Psoas muscle (tissue), 8 donors: ENCODE measurements at places on chromosomes 11 and 22.

GRCh38 chr22:49565516-49565855 is 262.2 kb downstream of the BRD1 start:
- no peaks in the 10 kb centered on the region for H3K36me3 ChIP-seq
- no peak overlapping the region for H3K27ac ChIP-seq
- no peaks in the 10 kb centered on the region for H3K27me3 ChIP-seq
- no peak for DNase-seq

DNA sequence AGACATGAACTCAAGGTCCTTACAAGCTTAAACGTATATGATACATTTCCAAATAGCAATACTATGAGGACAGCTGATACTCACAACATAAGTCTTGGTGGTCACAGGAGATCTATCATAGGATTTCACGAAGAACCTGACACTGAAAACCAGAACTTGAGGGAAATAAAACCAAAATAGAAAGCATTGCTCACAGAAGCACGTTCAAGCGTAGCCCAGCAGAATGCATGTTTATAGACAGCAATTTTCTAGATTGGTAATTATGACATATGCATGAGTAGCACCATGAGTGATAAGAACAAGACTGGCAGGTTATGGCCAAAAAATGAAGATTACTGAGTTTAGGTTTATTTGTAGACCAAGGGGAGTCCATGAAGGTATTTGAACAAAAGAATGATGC is 243.5 kb downstream of the ETS1 start:
- no peaks in the 10 kb centered on the region for H3K27me3 ChIP-seq
- H3K4me1 ChIP-seq = no peaks in the 10 kb centered on the region
- H3K4me3 ChIP-seq = no peak overlapping the region

DNA sequence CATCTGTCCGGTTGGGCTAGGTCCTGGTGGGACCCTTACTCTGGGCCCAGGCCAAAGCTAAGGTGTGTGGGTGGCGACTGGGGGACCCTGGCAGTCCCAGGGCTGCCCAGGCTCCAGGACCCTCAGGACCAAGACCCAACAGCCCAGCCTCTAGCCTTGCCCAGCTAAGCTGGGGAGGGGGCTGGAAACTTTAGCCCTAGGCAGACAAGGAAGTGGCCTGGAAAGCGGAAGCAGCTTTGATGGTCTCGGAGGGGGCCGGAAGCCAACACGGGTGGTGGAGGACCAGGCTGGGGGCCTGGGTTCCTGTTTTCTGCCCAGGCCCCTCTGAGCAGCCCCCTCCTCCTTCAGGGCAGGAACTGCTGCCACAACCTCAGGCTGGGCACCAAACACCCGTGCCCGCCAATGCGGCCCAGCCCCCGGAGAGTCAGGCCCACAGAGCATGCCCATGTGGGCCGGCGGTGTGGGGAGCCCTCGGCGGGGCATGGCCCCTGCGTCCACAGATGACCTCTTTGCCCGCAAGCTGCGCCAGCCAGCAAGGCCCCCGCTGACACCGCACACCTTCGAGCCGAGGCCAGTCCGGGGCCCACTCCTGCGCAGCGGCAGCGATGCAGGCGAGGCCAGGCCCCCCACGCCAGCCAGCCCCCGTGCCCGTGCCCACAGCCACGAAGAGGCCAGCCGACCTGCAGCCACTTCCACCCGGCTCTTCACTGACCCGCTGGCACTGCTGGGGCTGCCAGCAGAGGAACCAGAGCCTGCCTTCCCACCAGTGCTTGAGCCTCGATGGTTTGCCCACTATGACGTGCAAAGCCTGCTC is 2.8 kb downstream of the SIPA1 start:
- peaks cover 34% of the 10 kb centered on the region for H3K36me3 ChIP-seq
- H3K4me3 ChIP-seq = peak overlapping the region; percentile 78
- peaks cover 8% of the 10 kb centered on the region for H3K4me1 ChIP-seq
- H3K27ac ChIP-seq = peak overlapping the region; percentile 65
- no peaks in the 10 kb centered on the region for H3K27me3 ChIP-seq

DNA sequence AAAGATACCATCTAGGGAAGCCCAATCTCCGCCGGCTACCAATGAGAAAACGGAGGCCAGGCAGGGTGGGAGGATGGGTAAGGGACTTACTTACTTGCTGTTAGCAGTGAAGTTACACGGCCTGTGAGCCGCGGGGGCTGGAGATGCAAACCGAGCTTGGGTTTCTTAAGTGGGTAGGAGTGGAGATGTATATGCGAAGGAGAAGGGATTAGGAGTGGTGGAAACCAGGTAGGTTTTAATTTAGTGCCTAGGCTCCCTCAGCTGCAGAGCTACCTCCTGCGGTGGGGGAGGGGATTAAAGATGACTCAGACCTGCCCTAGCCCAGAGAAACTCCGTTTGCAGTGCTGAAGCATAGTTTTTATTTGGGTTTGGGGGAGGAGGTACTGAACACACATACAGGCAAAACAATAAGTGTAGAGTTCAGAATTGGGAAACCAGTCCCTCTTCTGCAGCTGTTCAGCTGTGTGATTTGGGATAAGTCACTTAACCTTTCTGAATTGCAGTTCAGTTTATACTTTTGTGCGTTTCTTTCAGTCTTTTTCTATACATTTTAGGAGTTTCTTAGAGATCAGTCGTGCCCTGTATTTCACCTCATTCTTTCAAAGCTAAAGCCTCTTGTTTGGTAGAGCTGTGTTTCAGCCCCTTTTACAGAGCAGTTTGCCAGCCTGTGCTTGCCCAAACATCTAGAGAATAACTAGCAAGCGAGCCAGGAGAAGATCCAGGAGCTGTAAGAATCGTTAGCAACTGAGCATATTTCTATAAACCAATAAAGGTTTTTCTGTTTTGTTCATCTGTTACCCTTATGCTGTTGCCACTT is 596 bp upstream of the TNRC6B start:
- peak overlapping the region; percentile 84 for H3K27ac ChIP-seq
- DNase-seq = peak; percentile 30
- H3K27me3 ChIP-seq = no peaks in the 10 kb centered on the region
- H3K36me3 ChIP-seq = no peaks in the 10 kb centered on the region
- H3K4me3 ChIP-seq = peak overlapping the region; percentile 80

GRCh38 chr22:37803639-37804351 is 3.9 kb upstream of the GCAT start:
- peak overlapping the region; percentile 83 for H3K4me3 ChIP-seq
- no peak overlapping the region for H3K27ac ChIP-seq
- H3K4me1 ChIP-seq = peaks cover 10% of the 10 kb centered on the region
- no peak for DNase-seq
- no peaks in the 10 kb centered on the region for H3K27me3 ChIP-seq
- H3K36me3 ChIP-seq = no peaks in the 10 kb centered on the region

GRCh38 chr11:106234794-106235193 is 157.3 kb downstream of the AASDHPPT start:
- H3K27me3 ChIP-seq = no peaks in the 10 kb centered on the region
- no peaks in the 10 kb centered on the region for H3K36me3 ChIP-seq
- no peak overlapping the region for H3K27ac ChIP-seq
- no peak for DNase-seq

GRCh38 chr11:61791737-61792309 is 576 bp downstream of the TMEM258 start:
- H3K4me1 ChIP-seq = peaks cover 17% of the 10 kb centered on the region
- peak; percentile 61 for DNase-seq
- H3K27ac ChIP-seq = peak overlapping the region; percentile 97
- peaks cover 6% of the 10 kb centered on the region for H3K36me3 ChIP-seq
- H3K27me3 ChIP-seq = no peaks in the 10 kb centered on the region

GRCh38 chr11:46920755-46921154 is 2.4 kb upstream of the LRP4 start:
- no peaks in the 10 kb centered on the region for H3K27me3 ChIP-seq
- H3K4me3 ChIP-seq = no peak overlapping the region
- H3K36me3 ChIP-seq = no peaks in the 10 kb centered on the region
- peak overlapping the region; percentile 80 for H3K27ac ChIP-seq

DNA sequence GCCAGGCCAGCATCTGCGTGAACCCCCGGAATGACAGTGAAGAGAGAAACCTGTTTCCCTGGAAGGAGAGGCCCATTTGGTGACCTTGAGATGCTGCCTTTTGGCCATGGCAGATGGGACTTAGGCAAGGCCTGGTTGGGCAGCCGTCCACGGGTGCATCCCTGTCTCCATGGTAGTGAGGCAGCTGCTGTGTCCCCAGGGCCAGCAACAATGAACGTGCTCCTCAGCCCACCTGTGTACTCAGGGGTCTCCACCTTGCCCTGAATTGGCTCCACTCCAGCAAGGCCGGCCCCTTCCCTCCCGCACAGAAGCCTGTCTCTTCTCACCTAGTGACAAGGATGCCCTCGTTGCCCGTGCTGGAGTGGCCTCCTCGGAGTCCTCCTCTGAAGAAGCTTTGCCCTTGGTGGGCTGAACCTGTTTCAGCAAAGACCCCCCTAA is 441.1 kb downstream of the TBC1D22A start:
- peak; percentile 41 for DNase-seq
- no peak overlapping the region for H3K4me3 ChIP-seq
- no peaks in the 10 kb centered on the region for H3K4me1 ChIP-seq
- H3K27ac ChIP-seq = no peak overlapping the region
- no peaks in the 10 kb centered on the region for H3K27me3 ChIP-seq
- no peaks in the 10 kb centered on the region for H3K36me3 ChIP-seq

- H3K27me3 ChIP-seq = no peaks in the 10 kb centered on the region
- no peak overlapping the region for H3K4me3 ChIP-seq
- DNase-seq = no peak
- H3K27ac ChIP-seq = no peak overlapping the region
Observed at GRCh38 chr11:36278531-36279282, 10.5 kb downstream of the COMMD9 start.

DNA sequence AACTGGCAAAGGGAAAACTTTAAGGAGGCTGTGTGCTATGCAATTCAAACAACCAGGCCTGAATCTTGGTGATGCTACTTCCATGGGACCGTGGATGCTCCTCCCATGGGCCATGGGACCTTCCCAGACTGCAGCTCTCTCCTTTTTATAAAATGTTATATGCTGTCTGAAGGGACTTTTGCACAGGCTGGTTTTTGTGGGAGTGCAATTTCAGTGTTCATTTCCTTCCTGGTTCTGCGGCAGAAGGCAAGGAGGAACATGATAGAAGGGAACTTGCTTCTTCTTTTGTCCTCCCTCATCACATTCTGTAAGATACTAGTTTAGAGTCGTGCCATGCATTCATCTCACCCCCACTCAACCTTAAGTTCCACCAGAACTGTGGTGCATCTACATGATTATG is 68.9 kb downstream of the C11orf58 start:
- no peaks in the 10 kb centered on the region for H3K36me3 ChIP-seq
- DNase-seq = no peak
- H3K4me3 ChIP-seq = no peak overlapping the region
- H3K27me3 ChIP-seq = no peaks in the 10 kb centered on the region

GRCh38 chr11:59878575-59878974 is at the start of gene OOSP3:
OOSP3 (plus strand) TSS chr11:59878782; CDS start chr11:59878809, 27 bp downstream.
- DNase-seq = no peak
- H3K4me3 ChIP-seq = no peak within 1 kb of the TSS

- no peak overlapping the region for H3K4me3 ChIP-seq
- no peaks in the 10 kb centered on the region for H3K4me1 ChIP-seq
- H3K36me3 ChIP-seq = no peaks in the 10 kb centered on the region
- DNase-seq = no peak
- H3K27me3 ChIP-seq = no peaks in the 10 kb centered on the region
Observed at GRCh38 chr11:115290893-115291292, 213.3 kb downstream of the CADM1 start.

- H3K36me3 ChIP-seq = peaks cover 8% of the 10 kb centered on the region
- H3K27ac ChIP-seq = peak overlapping the region; percentile 30
Observed at GRCh38 chr11:77602381-77603088, 12.8 kb downstream of the AQP11 start.

GRCh38 chr11:101880222-101880621 is 34.6 kb upstream of the CEP126 start:
- H3K4me3 ChIP-seq = no peak overlapping the region
- no peaks in the 10 kb centered on the region for H3K36me3 ChIP-seq
- no peak for DNase-seq
- no peaks in the 10 kb centered on the region for H3K4me1 ChIP-seq
- no peaks in the 10 kb centered on the region for H3K27me3 ChIP-seq

DNA sequence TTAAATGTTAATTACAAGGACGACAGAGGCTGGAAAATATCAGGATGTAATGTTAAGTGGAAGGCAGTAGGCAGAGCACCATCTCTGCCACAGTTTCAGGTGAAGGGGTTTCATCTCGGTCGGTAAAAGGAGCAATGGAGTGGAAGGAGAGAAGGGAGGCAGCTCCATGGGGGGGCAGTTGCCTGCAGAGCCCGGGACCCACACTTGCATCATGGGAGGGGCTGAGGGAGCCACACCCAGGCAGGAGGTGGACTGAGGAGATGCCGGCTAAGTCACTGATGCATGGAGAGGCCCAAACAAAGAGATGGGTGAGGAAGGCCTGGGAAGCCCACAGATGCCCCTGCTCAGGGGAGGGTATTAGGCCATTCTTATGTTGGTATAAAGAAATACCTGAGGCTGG is 1470.9 kb downstream of the BRD1 start:
- peaks cover 6% of the 10 kb centered on the region for H3K27me3 ChIP-seq
- peak; percentile 29 for DNase-seq
- H3K4me1 ChIP-seq = no peaks in the 10 kb centered on the region
- no peaks in the 10 kb centered on the region for H3K36me3 ChIP-seq

- peaks cover 50% of the 10 kb centered on the region for H3K4me1 ChIP-seq
- DNase-seq = no peak
- H3K4me3 ChIP-seq = no peak overlapping the region
- H3K36me3 ChIP-seq = no peaks in the 10 kb centered on the region
- peak overlapping the region; percentile 24 for H3K27ac ChIP-seq
Observed at GRCh38 chr22:39173787-39174497, 21.5 kb upstream of the CBX7 start.
